ENCODE measurements at places on chromosomes 3 and 15. TPM values are rescaled to one million over a fixed set of nuclear protein-coding genes. Genes with fewer than 3 reads are reported as not detected.

GRCh38 chr3:195757438-195757770 lies 36.6 kb downstream of the MUC20 start:
- H3K27ac ChIP-seq: no peak overlapping the region
- no peaks in the 10 kb centered on the region for H3K4me1 ChIP-seq

Gene MOBP
- not detected for total RNA-seq

- H3K4me1 ChIP-seq: peaks cover 23% of the 10 kb centered on the region
- DNase-seq: no peak
- H3K4me3 ChIP-seq: no peak overlapping the region
- H3K36me3 ChIP-seq: peaks cover 49% of the 10 kb centered on the region
- peak overlapping the region; percentile 99 for H3K27ac ChIP-seq
These were observed 3.0 kb downstream of the XIRP1 start for GRCh38 chr3:39189150-39189958.

- H3K4me3 ChIP-seq: no peak overlapping the region
- H3K36me3 ChIP-seq: no peaks in the 10 kb centered on the region
- H3K27ac ChIP-seq: peak overlapping the region; percentile 19
- peaks cover 6% of the 10 kb centered on the region for H3K4me1 ChIP-seq
- no peaks in the 10 kb centered on the region for H3K27me3 ChIP-seq
These were observed 117.4 kb downstream of the LIPC start for GRCh38 chr15:58549013-58549784.

GRCh38 chr3:133803469-133803868 lies 2.1 kb upstream of the SRPRB start:
- H3K27ac ChIP-seq: no peak overlapping the region
- H3K36me3 ChIP-seq: no peaks in the 10 kb centered on the region
- DNase-seq: no peak
- H3K4me1 ChIP-seq: peaks cover 3% of the 10 kb centered on the region

DNA sequence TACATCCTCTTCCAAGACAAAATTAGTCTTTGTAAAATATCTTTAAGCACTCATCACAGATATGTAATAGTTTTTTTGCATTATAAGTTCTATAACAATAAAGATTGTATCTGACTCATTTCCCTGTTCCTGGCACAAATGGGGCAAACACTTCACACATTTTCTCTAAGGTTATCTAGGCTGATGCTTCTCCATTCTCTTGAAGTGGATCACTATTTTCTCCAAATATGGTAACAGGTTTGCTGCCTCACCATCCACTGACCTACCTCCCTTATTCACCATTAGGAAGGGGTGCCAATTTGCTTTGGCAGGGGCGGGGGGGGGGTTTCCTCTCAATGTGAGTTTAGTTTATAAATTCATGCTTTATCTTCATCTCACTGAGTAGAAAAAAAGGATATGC lies 767.7 kb upstream of the LMCD1 start:
- DNase-seq: no peak
- no peaks in the 10 kb centered on the region for H3K27me3 ChIP-seq
- H3K36me3 ChIP-seq: no peaks in the 10 kb centered on the region
- H3K4me3 ChIP-seq: no peak overlapping the region
- no peak overlapping the region for H3K27ac ChIP-seq
- H3K4me1 ChIP-seq: no peaks in the 10 kb centered on the region

GRCh38 chr15:56775641-56776040 lies 42.3 kb upstream of the ZNF280D start:
- no peaks in the 10 kb centered on the region for H3K4me1 ChIP-seq
- H3K36me3 ChIP-seq: no peaks in the 10 kb centered on the region
- H3K27ac ChIP-seq: no peak overlapping the region
- H3K27me3 ChIP-seq: no peaks in the 10 kb centered on the region

DNA sequence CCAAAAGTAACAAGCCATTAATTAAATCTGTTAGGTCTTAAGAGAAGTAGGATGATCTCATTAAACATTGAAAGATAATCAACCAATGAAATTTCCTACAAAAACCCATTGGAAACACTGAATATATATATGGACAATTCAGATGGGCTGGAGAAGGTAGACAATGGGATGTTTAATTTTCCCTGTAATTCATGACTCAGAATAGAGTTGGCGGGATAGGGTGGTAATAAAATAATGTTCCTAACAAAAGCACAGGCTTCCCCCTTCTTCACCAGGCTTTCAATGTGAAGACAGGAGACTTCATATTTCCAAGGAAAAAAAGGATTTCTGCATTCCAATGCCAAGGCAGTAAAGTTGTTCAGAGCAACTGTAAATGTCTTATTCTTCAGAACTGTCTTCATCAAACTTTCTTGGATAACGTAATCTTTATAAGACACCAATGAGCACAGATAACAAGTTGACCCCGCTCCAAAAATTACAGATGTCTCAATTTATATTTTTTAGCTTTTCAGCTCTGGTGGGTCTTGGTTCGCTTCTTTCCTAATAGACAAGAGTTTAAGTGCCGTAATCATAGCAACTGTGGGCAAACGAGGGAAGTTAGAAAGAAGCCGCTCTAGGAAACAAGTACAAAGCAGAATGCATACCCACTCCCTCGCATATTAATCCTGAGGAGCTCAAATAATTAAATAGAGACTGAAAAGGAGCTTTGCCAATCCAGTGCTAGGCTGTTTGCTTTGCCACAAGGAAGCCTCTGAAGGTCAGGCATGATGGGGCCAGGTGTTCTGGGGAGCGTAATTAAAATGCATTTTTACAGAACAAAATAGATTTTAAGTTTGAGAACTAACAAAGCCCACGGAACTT lies 377.0 kb downstream of the FOXP1 start:
- H3K4me1 ChIP-seq: peaks cover 52% of the 10 kb centered on the region
- H3K36me3 ChIP-seq: no peaks in the 10 kb centered on the region
- no peaks in the 10 kb centered on the region for H3K27me3 ChIP-seq
- peak overlapping the region; percentile 84 for H3K27ac ChIP-seq
- H3K4me3 ChIP-seq: no peak overlapping the region

- H3K27ac ChIP-seq: no peak overlapping the region
- no peaks in the 10 kb centered on the region for H3K4me1 ChIP-seq
- no peaks in the 10 kb centered on the region for H3K27me3 ChIP-seq
- no peak overlapping the region for H3K4me3 ChIP-seq
- DNase-seq: no peak
- H3K36me3 ChIP-seq: no peaks in the 10 kb centered on the region
These were observed 5.0 kb upstream of the PTPN9 start for GRCh38 chr15:75584121-75584520.

DNA sequence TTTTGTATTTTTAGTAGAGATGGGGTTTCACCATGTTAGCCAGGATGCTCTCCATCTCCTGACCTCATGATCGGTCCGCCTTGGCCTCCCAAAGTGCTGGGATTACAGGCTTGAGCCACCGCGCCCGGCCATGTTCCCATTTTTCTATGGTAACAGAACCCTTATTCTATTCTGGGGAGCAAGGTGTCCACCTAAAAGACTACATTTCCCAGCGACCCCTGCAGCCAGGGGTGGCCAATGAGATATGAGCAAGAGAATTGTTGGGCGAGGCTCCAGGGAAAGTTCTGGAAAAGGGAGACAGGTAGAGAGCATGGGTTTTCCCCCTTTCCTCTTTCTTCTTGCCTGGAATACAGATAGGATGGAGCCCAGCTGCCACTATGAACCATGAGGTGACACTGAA lies 96.9 kb downstream of the LINGO1 start:
- peaks cover 14% of the 10 kb centered on the region for H3K4me1 ChIP-seq
- H3K27ac ChIP-seq: no peak overlapping the region
- no peaks in the 10 kb centered on the region for H3K36me3 ChIP-seq

DNA sequence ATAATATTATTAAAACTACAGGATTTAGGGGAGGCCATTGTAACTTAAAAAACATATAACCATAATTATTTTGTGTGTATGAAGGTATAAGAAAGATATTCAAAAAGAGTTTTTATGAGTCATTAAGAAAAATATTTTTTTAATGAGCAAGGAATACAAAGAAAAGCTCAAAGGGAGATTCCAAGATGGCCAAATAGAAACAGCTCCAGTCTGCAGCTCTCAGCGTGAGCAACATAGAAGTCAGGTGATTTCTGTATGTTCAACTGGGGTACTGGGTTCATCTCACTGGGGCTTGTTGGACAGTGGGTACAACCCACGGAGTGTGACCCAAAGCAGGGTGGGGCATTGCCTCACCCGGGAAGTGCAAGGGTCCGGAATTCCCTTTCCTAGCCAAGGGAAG lies 336.1 kb downstream of the TBL1XR1 start:
- no peaks in the 10 kb centered on the region for H3K4me1 ChIP-seq
- H3K36me3 ChIP-seq: no peaks in the 10 kb centered on the region
- H3K27ac ChIP-seq: no peak overlapping the region
- DNase-seq: no peak
- no peaks in the 10 kb centered on the region for H3K27me3 ChIP-seq

Gene CHRFAM7A
- total RNA-seq: 2.0 TPM

Gene CEMIP
- total RNA-seq: 0.18 TPM

Measured in cardiac muscle cell (in vitro differentiated cells and primary cell).